CD4-positive, CD25-positive, alpha-beta regulatory T cell (primary cell): ENCODE measurements at places on chromosomes 12 and 14.

GRCh38 chr12:3055026-3055703, 22.0 kb upstream of the TSPAN9 start:
- H3K4me3 ChIP-seq = no peak overlapping the region
- H3K36me3 ChIP-seq = no peaks in the 10 kb centered on the region
- no peak for DNase-seq
- no peak overlapping the region for H3K27ac ChIP-seq
- H3K27me3 ChIP-seq = no peaks in the 10 kb centered on the region
- no peaks in the 10 kb centered on the region for H3K4me1 ChIP-seq

- H3K4me3 ChIP-seq = no peak overlapping the region
- no peaks in the 10 kb centered on the region for H3K27me3 ChIP-seq
- no peaks in the 10 kb centered on the region for H3K36me3 ChIP-seq
Measured at GRCh38 chr12:99137124-99137855, 492.2 kb downstream of the APAF1 start.

- H3K4me1 ChIP-seq = peaks cover 3% of the 10 kb centered on the region
- peak; percentile 7 for DNase-seq
- H3K36me3 ChIP-seq = no peaks in the 10 kb centered on the region
- peak overlapping the region; percentile 4 for H3K4me3 ChIP-seq
Measured at GRCh38 chr12:59619461-59620240, 23.8 kb downstream of the SLC16A7 start.

GRCh38 chr14:83297361-83297760, 1763.7 kb upstream of the SEL1L start:
- no peaks in the 10 kb centered on the region for H3K27me3 ChIP-seq

- no peak overlapping the region for H3K4me3 ChIP-seq
- H3K4me1 ChIP-seq = peaks cover 43% of the 10 kb centered on the region
- no peak overlapping the region for H3K27ac ChIP-seq
- H3K27me3 ChIP-seq = no peaks in the 10 kb centered on the region
Measured at GRCh38 chr12:122880668-122881067, 15.3 kb downstream of the VPS37B start.

- no peaks in the 10 kb centered on the region for H3K4me1 ChIP-seq
- H3K4me3 ChIP-seq = no peak overlapping the region
- H3K36me3 ChIP-seq = no peaks in the 10 kb centered on the region
- no peak for DNase-seq
Measured at GRCh38 chr12:68270358-68270757, 17.0 kb upstream of the IL22 start.

GRCh38 chr14:32434880-32435279, 105.8 kb downstream of the AKAP6 start:
- H3K4me3 ChIP-seq = no peak overlapping the region
- DNase-seq = no peak
- H3K27me3 ChIP-seq = no peaks in the 10 kb centered on the region
- no peak overlapping the region for H3K27ac ChIP-seq
- no peaks in the 10 kb centered on the region for H3K36me3 ChIP-seq

DNA sequence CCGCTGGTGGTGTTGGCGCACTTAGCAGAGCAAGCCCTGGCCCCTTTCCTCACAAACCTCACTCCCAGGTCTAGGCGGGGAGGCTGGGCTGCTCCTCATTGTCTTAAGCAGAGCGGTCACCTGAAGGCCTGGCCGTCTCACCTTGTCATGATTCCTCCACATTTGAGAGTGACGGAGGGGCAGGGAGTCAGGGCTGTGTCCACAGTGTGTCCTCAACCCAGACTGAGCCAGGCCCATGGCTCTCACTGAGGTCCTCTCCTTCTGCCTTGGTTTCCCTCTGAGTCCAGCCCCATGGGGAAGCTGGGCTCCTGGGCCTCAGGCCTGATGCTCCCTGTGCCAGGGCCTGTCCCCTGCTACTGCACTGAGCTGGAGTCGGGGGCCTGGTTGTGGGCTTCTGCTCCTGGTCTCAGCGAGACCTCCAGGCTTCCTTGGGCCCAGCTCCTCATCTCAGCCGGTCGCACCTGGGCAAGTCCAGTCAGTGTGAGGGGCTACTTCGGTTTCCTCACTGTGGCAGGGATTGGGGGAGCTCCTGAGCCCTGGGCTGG, 44.9 kb downstream of the KRT80 start:
- no peak for DNase-seq
- no peaks in the 10 kb centered on the region for H3K27me3 ChIP-seq
- no peak overlapping the region for H3K4me3 ChIP-seq
- no peaks in the 10 kb centered on the region for H3K36me3 ChIP-seq
- H3K27ac ChIP-seq = no peak overlapping the region
- H3K4me1 ChIP-seq = peaks cover 2% of the 10 kb centered on the region

DNA sequence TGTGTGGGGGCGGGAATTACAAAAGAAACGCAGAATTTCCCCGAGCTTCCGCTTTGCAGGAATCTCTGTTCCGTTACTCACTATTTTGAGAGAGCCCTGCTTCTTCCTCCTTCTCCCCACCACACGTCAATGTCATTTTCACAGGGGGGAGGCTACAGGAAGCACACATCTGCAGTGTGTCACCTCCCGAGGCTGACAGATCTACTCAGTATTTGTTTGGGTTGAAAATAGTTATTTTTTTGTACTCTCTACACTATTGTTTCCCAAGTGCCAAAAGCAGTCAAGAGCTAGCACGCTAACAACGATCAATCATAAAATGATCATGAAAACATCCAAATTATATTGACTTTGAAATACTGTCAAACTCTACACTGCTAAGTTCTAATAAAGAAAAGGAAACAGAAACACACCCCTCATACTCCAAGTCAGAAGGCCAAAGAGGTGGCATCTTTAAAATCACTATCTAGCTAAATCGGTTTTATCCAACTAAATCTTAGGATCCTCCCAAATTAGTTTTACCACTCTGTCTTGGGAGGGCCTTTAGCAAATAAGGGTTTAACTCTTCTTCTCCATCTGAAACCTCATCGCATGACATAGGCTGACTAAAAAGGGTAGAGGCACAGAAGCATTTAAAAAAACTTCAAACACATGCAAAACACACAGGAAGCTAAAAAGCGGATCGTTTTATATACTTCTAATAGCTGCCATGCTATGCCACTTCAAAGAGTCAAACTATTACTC, 51.8 kb downstream of the FOXN3 start:
- H3K4me1 ChIP-seq = peaks cover 25% of the 10 kb centered on the region
- peak overlapping the region; percentile 81 for H3K27ac ChIP-seq
- H3K27me3 ChIP-seq = no peaks in the 10 kb centered on the region
- peak overlapping the region; percentile 77 for H3K4me3 ChIP-seq
- H3K36me3 ChIP-seq = no peaks in the 10 kb centered on the region
- peak; percentile 29 for DNase-seq

DNA sequence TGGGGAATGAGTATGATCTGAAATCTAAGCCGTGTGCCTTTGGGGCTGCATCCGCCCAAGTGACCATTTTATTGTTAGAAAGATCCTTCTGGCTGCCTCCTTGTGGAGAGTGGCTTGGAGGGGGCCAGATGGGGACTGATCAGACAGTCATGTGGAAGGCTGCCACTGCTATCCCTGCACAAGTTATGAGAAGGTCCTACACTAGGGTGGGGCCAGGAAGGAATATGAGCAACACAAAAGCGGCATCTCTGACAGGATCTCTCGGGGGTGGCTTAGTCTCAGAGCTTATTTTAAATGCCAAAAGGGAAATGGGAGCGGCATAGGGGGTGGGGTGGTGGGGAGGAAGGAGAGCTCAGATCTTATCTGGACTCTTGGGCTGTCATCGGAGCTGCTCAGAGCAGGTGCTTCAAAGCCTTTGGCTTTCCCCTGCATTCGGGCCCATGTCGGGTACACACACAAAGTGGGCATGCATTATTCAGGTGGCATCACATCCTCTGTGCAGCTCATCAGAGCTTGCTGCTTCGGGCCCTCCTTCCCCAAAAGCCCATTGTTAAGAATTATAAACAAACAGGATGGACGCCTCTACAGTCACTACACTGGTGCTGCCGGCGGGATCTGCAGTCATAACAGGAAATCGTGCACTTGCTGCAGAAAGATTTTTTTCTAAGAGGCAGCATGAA, 805.4 kb downstream of the VRK1 start:
- peak overlapping the region; percentile 76 for H3K4me3 ChIP-seq
- H3K27me3 ChIP-seq = no peaks in the 10 kb centered on the region
- peaks cover 48% of the 10 kb centered on the region for H3K4me1 ChIP-seq
- H3K36me3 ChIP-seq = no peaks in the 10 kb centered on the region
- H3K27ac ChIP-seq = peak overlapping the region; percentile 75

GRCh38 chr14:52706286-52706685, 714 bp upstream of the PSMC6 start:
- no peaks in the 10 kb centered on the region for H3K27me3 ChIP-seq
- peaks cover 25% of the 10 kb centered on the region for H3K4me1 ChIP-seq
- H3K36me3 ChIP-seq = peaks cover 28% of the 10 kb centered on the region
- DNase-seq = peak; percentile 80
- peak overlapping the region; percentile 90 for H3K27ac ChIP-seq

- no peaks in the 10 kb centered on the region for H3K36me3 ChIP-seq
- no peak for DNase-seq
- no peaks in the 10 kb centered on the region for H3K4me1 ChIP-seq
- no peaks in the 10 kb centered on the region for H3K27me3 ChIP-seq
- peak overlapping the region; percentile 82 for H3K4me3 ChIP-seq
- H3K27ac ChIP-seq = peak overlapping the region; percentile 55
Measured at GRCh38 chr14:22487401-22487800, 101.6 kb downstream of the DAD1 start.

- DNase-seq = no peak
- no peak overlapping the region for H3K4me3 ChIP-seq
- H3K27ac ChIP-seq = no peak overlapping the region
- no peaks in the 10 kb centered on the region for H3K27me3 ChIP-seq
- no peaks in the 10 kb centered on the region for H3K4me1 ChIP-seq
Measured at GRCh38 chr14:82182646-82183045, 649.0 kb upstream of the SEL1L start.

DNA sequence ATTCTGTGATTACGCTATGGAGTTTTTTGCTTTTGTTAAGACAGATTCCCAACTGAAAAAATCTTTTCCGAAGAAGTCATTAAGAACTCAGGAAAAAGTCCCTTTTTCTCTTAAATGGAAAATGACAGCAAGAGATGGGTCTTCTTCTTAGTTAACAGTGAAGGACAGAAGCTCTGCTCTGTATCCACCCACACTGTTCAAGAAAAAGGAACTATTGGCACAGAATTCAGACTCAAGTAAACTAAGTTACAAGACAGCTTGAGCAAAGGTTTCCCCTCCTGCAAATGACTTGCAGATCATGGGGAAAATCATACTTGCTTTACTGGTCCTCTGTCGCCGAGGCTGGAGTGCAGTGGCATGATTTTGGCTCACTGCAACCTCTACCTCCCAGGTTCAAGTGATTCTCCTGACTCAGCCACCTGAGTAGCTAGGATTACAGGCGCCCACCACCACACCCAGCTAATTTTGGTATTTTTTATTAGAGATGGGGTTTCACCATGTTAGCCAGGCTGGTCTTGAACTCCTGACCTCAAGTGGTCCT, 137.1 kb upstream of the AEBP2 start:
- no peak overlapping the region for H3K27ac ChIP-seq
- DNase-seq = no peak
- H3K4me1 ChIP-seq = no peaks in the 10 kb centered on the region
- no peaks in the 10 kb centered on the region for H3K36me3 ChIP-seq
- H3K27me3 ChIP-seq = no peaks in the 10 kb centered on the region
- no peak overlapping the region for H3K4me3 ChIP-seq

- no peaks in the 10 kb centered on the region for H3K36me3 ChIP-seq
- H3K4me1 ChIP-seq = no peaks in the 10 kb centered on the region
- peaks cover 2% of the 10 kb centered on the region for H3K27me3 ChIP-seq
- H3K27ac ChIP-seq = no peak overlapping the region
- no peak overlapping the region for H3K4me3 ChIP-seq
Measured at GRCh38 chr14:89827265-89827664, 127.3 kb downstream of the EFCAB11 start.

DNA sequence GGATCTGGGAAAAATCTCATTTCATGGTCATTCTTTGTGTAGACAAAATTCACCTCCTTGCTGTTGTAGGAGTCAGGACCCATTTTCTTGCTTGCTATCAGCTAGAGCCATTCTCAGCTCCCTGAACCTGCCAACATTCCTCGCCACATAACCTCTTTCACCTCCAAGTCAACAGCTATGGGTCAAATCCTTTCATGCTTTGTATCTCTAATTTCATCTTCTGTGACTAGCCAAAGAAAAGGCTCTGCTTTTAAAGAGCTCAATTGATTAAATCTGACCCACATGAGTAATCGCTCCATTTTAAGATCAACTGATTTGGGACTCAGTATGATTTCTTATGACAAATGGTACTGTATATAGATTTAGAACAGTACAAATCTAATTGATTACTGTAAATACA, 89.2 kb upstream of the FOXG1 start:
- H3K36me3 ChIP-seq = no peaks in the 10 kb centered on the region
- no peak overlapping the region for H3K4me3 ChIP-seq
- no peak for DNase-seq
- no peak overlapping the region for H3K27ac ChIP-seq
- no peaks in the 10 kb centered on the region for H3K27me3 ChIP-seq
- H3K4me1 ChIP-seq = no peaks in the 10 kb centered on the region

DNA sequence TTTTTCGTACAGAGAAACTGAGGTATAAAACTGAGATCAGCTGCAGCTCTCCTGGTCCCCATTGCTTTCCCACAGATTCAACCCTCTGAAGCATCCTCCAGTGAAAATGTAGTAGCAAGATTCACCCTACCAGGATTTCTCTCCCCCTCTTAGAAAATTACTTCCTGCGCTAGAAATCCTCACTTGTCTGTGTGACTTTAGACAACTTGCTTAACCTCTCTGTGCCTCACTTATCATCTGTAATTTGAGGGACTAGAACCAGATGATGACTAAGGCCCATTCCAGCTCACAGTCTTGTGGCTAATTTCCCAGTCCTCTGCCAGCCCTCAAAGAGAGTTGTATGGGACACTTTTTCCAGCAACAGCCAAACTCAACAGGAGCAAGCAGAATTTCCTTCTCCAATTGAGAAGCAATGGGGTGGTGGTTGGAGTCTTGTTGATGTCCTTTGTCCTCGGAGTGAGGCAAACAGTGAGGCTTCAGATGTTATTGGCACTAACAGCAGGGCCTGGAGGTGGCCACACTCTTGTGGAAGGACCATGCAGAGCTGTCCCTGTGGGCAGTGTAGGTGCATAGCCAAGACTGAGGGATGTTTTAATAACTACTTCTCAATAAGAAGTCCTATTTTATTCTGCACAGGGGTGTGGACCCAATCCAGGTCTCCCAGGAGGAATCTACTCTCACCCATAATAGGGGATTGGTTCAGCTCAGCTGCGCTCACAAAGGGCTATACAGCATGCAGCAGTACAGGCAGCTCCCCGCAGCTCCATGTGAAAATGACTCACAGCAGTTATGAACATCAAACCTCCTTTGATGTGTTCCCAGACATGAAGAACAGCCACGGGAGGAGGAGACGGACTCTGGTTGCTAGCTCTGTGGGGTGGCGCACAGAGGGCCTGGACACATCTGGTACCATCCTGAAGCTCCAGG, 200.1 kb downstream of the DAD1 start:
- no peak for DNase-seq
- H3K27me3 ChIP-seq = no peaks in the 10 kb centered on the region
- no peaks in the 10 kb centered on the region for H3K4me1 ChIP-seq
- H3K36me3 ChIP-seq = no peaks in the 10 kb centered on the region
